ENCODE measurements at places on chromosomes 13 and 19.

- no peak for DNase-seq
These were observed 340.8 kb downstream of the KLF12 start for GRCh38 chr13:73793361-73793760.

GRCh38 chr19:35879770-35880317 lies 11.5 kb downstream of the APLP1 start:
- peak; percentile 100 for DNase-seq

GRCh38 chr19:17632577-17632976 lies 55.6 kb downstream of the UNC13A start:
- no peak for DNase-seq

GRCh38 chr13:46675016-46675415 lies 121.9 kb downstream of the ESD start:
- DNase-seq: no peak

- DNase-seq: no peak
These were observed 72.7 kb downstream of the KATNAL1 start for GRCh38 chr13:30234619-30235162.

DNA sequence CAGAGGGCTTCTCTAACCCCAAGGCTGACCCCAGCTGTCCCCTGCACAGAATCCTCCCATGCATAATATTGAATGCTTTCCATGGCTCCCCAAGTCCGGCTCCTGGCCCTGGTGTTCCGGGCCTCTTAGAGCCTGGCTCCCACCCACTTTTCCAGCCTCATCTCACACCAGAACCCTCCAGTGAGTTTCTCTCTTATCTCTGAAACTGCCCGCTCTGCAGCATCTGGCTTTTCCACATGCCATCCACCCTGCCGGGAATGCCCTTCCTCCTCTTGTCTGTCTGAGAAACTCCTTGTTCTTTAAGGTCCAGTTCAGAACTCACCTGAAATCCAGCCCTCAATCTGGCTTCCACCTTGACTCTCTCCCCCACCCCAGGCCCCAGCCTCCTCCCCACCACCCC lies 6.8 kb downstream of the SYNGR4 start:
- DNase-seq: no peak

GRCh38 chr19:55289117-55289796 lies 5.5 kb downstream of the BRSK1 start:
- DNase-seq: no peak

DNA sequence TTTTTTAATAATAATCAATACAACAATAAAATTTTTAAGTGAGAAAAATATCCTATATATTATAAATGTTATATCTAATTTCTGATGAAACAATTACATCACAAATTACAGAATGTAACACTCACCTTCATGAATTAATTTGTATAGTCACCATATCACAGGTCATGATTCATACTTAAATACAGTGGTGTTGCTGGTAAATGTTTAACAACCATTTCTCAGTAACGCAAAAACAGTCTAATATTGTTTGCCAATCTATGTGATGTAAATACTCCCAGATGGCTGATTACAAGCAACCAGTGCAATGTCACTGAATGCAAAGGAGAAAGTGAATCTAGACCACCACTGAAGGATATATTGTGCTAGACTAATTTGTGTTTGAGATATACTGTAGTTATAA lies 97.5 kb downstream of the DIAPH3 start:
- no peak for DNase-seq

DNA sequence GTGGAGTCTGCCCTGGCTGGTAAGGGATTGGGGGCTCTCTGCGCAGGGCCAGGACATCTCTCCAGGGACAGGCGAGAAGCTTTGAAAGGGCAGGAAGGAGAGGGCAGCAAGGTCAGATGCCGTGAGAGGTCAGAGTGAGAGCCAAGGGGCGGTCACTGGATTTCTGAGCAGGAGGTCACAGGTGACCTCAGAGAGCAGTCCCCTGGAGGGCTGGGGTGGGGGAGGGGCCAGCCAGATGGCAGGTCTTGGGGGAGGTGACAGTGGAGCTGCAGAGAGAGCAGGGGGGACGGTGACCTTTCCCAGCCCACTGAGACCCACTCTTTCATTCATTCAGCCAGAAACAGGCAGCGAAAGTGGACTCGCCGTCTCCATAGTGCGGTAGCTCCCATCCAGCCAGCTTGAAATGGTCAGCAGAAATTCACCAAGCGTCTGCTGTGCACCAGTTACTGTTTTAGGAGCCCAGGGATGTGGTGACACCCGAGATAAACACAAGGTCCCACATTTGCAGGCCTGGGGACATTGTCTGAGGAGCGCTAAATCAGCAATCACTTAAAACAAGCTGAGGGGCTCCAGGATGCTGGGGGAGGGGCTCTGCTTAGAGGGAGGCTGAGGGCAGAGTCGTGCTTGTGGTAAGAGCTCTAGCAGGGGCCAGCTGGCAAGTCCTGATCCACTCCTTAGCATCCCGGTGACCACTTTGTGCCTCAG lies 10.2 kb downstream of the CARM1 start:
- peak; percentile 77 for DNase-seq

DNA sequence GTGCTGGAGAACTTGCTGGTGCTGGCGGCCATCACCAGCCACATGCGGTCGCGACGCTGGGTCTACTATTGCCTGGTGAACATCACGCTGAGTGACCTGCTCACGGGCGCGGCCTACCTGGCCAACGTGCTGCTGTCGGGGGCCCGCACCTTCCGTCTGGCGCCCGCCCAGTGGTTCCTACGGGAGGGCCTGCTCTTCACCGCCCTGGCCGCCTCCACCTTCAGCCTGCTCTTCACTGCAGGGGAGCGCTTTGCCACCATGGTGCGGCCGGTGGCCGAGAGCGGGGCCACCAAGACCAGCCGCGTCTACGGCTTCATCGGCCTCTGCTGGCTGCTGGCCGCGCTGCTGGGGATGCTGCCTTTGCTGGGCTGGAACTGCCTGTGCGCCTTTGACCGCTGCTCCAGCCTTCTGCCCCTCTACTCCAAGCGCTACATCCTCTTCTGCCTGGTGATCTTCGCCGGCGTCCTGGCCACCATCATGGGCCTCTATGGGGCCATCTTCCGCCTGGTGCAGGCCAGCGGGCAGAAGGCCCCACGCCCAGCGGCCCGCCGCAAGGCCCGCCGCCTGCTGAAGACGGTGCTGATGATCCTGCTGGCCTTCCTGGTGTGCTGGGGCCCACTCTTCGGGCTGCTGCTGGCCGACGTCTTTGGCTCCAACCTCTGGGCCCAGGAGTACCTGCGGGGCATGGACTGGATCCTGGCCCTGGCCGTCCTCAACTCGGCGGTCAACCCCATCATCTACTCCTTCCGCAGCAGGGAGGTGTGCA lies 587 bp downstream of the S1PR4 start:
- DNase-seq: no peak

GRCh38 chr13:98853771-98854221 lies 101.3 kb upstream of the SLC15A1 start:
- DNase-seq: no peak

DNA sequence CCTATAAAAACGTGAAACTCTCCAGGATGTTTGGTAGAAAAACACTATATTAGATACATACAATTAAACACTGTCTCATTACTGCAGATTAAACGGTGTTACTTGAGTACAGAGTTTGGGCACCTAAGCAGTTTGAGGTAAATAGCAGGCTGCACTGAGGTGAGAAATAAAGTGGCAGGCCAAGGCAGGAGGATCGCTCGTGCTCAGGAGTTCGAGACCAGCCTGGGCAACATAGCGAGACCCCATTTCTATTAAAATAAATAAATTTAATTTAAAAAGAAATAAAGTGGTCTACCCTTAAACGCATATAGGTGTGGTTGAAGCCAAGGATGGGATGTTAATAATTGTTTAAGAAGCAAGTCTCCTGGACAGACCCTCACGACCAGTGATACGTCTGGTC lies 1.2 kb downstream of the PSPC1 start:
- DNase-seq: no peak

- no peak for DNase-seq
These were observed 142.8 kb downstream of the KLF5 start for GRCh38 chr13:73201626-73202025.

DNA sequence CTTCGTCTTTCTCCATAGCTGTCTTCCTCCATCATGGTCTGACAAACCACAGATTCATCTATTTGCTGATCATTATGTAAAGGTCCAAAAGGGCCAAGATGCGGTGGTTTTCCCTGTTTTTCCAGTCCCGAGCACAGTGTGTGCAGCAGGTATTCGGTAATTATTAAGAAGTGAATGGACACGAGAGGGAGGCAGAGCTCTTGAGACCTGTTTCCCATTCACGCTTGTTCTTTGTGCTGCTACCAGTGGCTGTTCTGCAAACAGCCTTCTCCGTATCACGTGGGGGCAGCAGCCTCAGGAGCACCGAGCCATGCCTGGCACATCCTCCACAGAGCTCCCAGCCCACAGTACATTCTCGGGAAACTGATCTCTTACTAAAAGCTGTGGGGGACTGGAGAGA lies 50.3 kb downstream of the CCDC70 start:
- DNase-seq: no peak

GRCh38 chr13:96474181-96474557 lies 384.3 kb downstream of the HS6ST3 start:
- no peak for DNase-seq

- DNase-seq: peak; percentile 55
These were observed 4.8 kb downstream of the SOX21 start for GRCh38 chr13:94707400-94708021.

DNA sequence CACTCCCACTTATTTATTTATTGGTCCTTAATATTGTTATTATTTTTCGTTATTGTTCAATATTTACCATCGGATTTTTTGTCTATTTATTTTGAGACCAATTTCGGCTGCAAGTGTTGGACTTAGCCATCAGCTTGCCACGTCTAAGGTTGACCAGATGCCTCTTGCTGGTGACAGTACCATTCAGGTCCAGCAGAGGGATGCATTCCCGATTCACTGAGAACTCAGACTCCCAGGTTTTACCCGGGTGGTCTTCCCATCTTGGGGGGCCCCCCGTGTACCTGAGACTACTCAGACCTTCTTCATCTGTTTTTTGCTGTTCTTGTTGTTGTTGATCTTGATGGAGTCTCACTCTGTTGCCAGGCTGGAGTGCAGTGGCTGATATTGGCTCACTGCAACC lies 1435.2 kb downstream of the UQCRFS1 start:
- DNase-seq: no peak
